ENCODE measurements at places on chromosomes 7 and 10.
A peak's percentile ranks its signal among the peaks of the same experiment; 100 is the strongest.

DNA sequence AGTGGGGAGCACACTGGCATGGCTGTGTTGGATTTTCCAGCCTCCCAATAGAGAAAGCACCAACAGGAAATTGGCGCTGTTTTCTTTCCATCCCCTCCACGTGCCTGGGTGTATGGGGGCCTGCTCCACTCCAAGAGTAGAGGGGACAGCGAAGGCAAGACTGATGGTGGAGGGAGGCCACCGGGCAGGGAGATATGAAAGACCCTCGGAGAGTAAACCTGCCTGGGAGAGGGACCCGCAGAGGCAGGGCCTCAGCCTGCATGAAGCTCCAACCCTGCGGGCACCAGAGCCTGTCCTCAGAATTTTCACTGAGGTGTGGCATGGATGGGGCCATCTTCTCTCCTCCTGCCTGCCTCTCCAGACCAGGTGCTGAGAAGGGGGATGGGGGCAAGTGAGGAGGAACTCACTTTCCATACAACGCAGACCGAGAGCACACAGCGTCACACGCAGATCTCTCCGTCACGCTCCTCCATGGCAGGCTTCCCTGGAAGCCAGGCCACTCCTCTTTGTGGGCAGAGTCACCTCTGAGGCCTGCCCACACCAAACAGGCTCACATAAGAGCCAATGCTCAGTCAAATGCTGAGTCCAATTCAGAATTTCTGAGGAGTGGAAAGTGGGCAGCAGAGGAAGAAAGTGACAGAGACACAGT is 18.8 kb downstream of the ANXA11 start:
- DNase-seq = no peak

DNA sequence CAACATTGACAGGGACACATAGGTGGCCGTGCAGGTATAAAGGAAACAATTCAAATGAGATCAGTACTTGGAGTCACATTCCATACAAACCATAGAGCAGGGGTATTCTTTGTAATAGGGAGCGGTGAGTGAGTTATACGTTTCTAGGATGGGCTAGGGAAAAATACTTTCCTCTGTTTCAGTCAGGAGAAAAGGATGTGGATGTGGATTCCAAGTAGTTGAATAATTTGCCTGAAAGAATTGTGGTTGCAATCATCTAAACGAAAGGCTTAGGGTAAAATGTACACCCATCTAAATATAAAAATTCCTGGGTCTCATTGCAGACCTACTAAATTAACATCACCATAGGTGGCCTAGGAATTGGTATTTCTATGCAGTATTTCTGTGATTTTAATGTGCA is 270.7 kb upstream of the IGFBP3 start:
- DNase-seq = no peak

- no peak for DNase-seq
These were observed 36.9 kb downstream of the CYP26A1 start for GRCh38 chr10:93110472-93111146.

- DNase-seq = no peak
These were observed 266.8 kb downstream of the INHBA start for GRCh38 chr7:41436139-41436538.

DNA sequence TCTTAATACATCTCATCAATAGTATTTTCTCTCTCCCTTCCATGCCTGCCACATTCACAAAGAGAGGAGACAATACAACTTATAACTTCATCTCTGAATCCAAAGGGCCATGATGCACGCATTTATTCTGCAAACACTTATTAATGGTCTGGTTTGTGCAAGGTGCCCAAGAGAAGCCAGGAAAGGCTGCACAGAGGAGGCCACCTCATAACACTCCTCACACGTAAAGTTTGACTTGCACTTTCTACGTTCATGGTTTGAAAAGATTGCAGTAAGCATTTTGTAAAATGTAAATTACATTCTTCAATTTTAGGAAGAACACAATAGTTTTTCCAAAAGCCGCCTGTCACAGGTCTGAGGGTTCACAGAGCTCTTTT is 1.2 kb upstream of the PALS2 start:
- no peak for DNase-seq

DNA sequence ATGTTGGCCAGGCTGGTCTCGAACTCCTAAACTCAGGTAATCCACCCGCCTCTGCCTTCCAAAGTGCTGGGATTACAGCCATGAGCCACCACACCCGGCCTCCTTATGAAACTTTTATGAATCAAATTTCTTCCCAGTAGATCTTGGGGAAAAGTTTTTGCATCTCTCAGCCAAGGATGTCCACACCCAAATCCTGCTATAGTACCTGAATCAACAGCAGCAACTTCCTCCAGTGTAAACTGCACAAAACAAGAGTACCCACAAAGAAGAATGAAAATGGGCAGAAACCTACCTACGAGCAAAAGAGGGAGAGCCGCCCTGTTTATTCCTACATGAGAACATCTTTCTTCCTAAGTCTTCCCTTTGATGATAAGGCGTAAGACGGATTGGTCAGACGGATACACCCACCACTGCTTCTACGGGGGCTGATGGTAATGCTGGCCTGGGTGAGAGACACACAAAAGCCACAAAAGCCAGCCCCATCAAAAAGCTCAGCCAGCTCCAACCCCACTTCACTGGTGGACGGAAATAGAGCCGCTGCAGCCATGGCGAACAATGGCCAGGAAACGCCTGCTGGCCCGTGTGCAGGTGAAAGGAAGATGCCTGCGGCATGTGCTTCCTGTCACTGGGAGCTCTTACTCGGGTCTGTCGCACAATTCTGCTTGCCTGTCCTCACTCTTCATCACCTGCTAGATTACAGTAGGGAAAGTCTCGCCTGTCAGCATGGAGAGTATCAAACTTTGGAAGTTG is 10.4 kb downstream of the JCAD start:
- DNase-seq = no peak

GRCh38 chr10:61319386-61320256 is 133.6 kb downstream of the TMEM26 start:
- no peak for DNase-seq

DNA sequence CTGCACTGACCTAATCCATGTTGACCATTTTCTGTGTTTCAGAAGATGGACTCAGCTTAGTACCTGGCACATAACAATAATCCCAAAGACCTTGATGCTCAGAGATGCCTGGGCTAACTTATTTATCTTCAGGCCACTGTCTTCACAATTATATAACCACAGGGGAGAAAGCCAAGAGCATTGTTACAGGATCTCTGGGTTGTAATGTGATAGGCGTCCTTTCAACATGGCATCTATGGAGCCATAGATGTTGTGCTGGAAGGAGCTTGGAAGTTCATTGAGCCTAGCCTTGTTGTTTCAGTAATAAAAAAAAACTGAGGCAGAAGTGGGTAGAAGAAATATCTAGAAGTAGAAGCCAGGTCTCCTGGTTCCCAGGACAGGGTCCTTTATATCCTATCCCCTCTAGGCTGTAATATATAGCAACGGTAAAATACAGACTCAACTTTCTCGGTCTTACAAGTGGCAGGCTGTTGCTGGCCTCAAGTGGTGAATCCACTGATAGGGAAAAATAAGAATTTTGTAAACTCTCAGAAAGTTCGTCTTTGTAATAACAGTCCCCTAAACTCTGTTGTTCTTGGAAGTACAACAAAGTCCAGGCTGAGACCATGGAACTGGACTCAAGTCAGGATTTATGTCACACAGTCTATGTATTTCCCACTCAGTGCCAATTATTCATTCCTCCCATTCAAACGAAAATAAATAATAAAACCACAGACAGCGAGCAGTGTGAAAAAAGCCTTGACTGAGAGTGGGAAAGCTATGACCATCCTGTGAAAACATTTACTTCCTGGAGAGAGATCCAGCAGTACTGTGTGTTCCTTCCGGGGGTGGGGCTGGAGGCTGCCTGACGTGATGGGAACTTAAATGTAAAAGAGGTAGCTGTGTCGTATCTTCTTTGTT is 277.6 kb downstream of the REEP3 start:
- DNase-seq = no peak

GRCh38 chr10:125147971-125148439 is 12.4 kb downstream of the CTBP2 start:
- DNase-seq = no peak

GRCh38 chr7:41921453-41921981 is 218.6 kb upstream of the INHBA start:
- no peak for DNase-seq

GRCh38 chr7:126819197-126819484 is 433.6 kb downstream of the GRM8 start:
- DNase-seq = no peak

DNA sequence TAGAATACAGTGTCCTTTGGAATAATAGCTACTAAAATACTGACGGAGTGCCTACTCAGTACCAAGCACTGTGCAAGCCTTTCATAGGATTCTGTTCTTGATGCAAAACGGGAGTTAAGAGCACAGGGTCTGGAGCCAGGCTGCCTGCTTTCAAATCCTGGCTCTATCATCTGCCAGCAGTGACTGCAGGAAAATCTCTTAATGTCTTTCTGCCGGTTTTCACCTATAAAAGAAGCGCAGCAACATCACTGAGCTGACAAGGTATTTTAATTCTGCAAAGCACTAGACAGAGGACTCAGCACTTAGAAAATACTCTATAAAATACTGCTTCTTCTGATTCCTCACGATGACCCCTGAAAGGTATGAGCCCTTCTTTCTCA is 659 bp downstream of the FIGNL1 start:
- no peak for DNase-seq

GRCh38 chr10:129866894-129867293 is 97.2 kb downstream of the EBF3 start:
- no peak for DNase-seq

DNA sequence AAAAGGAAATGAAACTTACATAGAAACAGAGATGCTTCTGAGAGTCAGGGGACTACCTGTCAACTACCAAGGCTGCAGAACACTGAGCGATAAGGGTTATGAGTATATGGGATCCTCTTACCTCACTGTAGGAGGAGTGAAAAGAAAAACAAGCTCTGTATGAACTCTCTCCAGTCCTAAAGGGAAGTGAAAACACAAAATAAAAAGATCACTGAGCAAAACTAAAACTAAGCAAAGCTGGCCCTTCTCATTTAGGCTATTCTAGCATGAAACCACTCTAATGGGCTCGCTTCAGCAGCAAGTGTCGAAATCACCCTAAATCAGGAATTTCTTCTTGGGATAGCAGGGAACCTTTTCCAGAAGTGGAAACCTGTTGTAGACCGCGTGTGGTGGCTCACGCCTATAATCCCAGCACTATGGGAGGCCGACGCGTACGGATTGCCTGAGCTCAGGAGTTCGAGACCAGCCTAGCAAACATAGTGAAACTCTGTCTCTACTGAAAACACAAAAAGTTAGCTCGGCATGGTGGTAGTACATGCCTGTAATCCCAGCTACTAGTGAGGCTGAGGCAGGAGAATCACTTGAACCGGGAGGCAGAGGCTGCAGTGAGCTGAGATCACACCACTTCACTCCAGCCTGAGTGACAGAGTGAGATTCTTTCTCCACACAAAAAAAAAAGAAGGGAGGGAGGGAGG is 27.0 kb downstream of the DCLRE1C start:
- no peak for DNase-seq

GRCh38 chr7:159096736-159097581 is 47.7 kb downstream of the VIPR2 start:
- no peak for DNase-seq

GRCh38 chr7:2231992-2232765 is 566 bp downstream of the MAD1L1 start:
- no peak for DNase-seq

DNA sequence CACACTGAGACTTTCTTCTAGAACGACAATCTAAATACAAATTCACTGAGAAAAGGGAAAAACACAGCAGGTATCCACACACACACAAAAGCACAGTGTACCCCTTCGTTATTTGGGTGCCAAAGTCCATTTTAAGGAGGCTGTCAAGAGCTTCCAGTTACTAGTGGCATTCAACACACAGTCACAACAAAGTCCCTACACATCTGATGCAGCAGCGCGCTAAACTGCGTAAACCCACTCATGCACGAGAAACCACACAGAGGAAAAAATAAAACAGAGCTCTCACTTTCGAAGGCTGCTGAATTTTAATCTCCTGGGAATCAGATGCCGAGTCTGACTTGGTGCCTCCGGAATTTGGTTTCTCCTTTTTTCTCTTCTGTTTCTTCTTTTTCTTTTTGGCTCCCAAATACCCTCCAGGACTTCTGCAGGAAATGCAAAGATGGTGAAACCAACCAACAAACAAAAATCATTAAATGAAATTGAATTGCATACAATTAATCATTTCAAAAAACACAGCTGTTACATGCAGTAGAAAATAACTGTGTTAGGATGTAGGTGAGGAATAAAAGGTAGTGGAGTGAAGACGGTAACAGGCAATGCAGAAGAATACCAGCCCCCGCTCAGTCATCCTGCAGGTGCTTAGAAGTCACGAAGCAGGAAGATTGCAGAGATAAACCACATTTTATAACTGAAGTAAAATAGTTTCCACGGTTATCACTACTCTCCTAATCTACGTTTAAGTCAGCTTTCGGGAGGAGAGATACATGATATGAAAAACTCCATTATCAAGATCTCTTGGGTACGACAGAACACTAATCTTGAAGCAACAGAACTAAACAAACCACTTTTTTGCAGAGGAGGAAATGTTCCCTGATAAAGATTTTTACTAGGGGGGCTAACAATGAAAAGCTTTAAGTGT is 27.1 kb downstream of the NMT2 start:
- DNase-seq = no peak

GRCh38 chr10:110516815-110517492 is 19.2 kb downstream of the DUSP5 start:
- DNase-seq = no peak

DNA sequence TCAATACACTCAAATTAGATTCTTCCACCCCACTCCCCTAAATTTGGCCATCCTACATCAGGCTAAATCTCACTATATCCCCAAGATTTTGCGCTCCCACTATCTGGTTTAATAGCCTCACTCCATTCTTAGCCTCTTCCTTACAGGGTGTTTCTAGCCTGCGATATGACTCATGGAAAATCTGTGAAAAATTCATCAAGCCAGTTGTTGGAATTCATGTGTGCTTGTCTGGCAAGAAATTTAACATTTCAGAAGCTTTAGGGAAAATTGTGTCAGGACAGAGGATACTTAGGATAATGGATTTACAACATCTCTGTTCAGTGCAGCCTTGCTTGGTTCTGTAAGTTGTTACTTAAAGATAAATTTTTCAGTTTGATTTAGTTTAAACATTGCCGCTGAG is 1249.9 kb upstream of the AUTS2 start:
- no peak for DNase-seq

- DNase-seq = no peak
These were observed 69.4 kb downstream of the HYCC1 start for GRCh38 chr7:22944510-22944909.

- no peak for DNase-seq
These were observed 267 bp downstream of the CALCR start for GRCh38 chr7:93574269-93574645.

GRCh38 chr10:43322769-43323168 is 48.7 kb upstream of the FXYD4 start:
- DNase-seq = peak; percentile 33

GRCh38 chr7:159139639-159140038 is 5.0 kb downstream of the VIPR2 start:
- DNase-seq = no peak

GRCh38 chr7:2824678-2825461 is 19.2 kb downstream of the GNA12 start:
- DNase-seq = no peak

GRCh38 chr7:73820013-73820412 is 10.8 kb upstream of the CLDN4 start:
- no peak for DNase-seq

GRCh38 chr10:29946953-29947700 is 112.3 kb downstream of the JCAD start:
- no peak for DNase-seq

GRCh38 chr10:8375137-8375536 is 320.6 kb downstream of the GATA3 start:
- DNase-seq = no peak

GRCh38 chr10:28467615-28468014 is 65.3 kb upstream of the WAC start:
- DNase-seq = no peak

All from stimulated activated CD8-positive, alpha-beta memory T cell treated with anti-CD3 and anti-CD28 coated beads, Interleukin-4, amount 100 ng/mL, for 1 hour (primary cell).